ENCODE measurements at places on chromosomes 7 and 10.

DNA sequence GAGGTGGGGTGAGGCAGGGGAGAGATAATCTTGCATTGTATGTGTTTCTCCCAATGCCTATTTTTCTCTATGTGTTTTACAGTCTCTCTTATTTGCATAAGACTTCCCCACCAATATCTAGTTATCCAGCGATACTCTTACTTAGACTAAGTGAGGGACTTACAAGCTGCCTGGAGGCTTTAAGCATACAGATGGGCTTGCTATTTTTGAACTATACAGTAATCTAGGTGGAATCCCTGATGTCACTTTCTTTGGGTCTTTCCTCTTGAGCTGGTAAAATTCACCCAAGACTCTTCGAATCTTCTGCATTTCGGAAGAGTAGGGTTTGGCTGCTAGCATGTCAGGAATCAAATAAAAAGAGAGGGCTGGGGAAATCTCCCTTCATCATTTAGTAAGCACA is 76.6 kb downstream of the NDUFB2 start:
- no peak for DNase-seq

- no peak for DNase-seq
Measured at GRCh38 chr7:114627231-114627630, 212.6 kb downstream of the FOXP2 start.

DNA sequence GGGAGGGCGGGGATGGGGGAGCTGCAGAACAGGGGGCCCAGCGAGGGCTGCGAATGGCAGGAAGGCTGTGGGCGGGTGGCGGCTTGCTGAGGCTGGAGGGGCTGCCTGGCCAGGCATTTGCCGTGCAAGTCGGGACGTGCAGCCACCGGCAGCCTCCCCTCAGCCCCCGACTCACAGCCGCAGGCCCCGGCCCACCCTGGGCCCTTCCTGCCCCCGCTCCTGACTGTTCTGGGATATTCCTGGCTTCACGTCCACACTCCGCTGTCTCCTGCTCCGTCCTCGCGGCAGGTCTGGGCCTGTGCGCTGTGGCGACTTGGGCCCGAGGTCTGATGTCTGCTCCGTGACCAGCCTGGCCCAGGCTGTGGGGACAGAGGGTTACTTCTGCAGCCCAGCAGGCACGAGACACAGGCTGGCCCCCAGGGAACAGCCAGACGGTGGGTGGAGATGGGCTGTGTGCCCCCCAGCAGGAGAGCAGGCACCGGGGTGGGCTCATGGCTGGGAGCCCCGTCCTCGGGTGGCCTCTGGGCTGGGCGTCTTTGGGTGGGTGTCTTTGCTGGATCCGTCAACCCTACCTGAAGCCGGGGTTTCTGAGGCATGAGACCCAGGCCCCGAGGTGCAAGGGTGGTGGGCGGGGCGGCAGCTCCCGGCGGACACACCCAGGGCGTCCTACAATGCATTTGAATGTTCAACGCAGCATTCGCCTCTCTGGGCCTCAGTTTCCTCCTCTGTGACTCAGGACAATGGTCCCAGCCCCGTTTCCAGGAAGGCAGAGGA is 86.5 kb downstream of the FOXL3 start:
- no peak for DNase-seq

- no peak for DNase-seq
Measured at GRCh38 chr7:93159490-93159889, 11.3 kb upstream of the SAMD9L start.

GRCh38 chr7:108099713-108100112 is 30.4 kb downstream of the LAMB4 start:
- no peak for DNase-seq

DNA sequence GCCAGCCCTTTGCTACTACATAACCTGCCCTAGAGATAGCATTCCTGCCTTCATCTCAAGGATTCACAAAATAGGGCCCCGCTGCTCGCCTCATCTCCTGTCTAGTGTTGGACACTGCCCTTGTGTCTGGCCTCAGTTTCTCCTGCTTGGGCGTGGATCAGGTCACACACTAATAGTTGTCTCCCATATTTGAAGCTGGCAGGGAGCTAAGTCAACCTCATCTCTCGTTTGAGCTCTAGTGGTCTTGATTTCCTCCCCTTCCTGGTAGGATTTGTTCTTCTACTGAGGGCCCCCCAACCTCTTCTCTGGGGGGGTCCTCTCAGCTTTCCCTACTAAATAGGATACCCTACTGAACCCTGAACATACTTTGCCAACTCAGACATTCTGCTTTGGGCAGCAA is 42.2 kb downstream of the ADCYAP1R1 start:
- no peak for DNase-seq

DNA sequence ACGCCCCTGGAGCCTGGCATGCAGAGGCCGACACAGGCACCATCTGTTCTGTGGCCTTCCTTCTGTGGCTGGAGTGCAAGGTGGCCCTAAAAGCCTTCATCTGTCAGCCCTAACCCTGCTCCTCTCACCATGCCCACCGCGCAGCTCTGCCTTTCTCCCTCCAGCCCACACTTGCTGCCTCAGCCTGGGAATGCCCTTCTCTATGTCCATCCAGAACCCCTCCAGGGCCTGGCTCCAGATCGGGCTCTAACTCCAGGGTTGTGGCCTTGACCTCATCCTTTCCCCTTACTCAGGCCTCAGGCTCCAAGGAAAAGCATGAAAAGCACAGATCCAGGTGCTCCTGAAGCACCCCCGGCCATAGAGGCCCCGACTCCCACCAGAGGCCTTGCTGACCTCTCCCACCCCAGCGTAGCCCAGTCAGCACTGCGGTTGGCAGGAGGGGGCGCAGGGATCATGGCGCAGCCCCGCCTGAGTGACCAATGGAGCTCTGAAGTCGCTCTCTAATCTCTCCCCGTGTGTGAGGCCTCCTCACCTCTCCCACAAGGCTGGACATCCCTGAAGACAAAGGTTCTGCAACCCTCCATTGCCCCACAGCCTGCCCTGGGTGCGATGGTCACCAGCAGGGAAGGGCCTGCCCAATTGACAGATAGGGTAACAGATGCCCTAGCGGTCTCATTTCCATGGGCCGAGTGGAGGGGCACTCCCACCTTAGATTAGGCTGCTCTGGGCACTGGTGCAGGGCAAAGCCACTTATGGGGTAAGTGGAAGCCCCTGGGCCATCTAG is 9.2 kb downstream of the ZCCHC24 start:
- no peak for DNase-seq

DNA sequence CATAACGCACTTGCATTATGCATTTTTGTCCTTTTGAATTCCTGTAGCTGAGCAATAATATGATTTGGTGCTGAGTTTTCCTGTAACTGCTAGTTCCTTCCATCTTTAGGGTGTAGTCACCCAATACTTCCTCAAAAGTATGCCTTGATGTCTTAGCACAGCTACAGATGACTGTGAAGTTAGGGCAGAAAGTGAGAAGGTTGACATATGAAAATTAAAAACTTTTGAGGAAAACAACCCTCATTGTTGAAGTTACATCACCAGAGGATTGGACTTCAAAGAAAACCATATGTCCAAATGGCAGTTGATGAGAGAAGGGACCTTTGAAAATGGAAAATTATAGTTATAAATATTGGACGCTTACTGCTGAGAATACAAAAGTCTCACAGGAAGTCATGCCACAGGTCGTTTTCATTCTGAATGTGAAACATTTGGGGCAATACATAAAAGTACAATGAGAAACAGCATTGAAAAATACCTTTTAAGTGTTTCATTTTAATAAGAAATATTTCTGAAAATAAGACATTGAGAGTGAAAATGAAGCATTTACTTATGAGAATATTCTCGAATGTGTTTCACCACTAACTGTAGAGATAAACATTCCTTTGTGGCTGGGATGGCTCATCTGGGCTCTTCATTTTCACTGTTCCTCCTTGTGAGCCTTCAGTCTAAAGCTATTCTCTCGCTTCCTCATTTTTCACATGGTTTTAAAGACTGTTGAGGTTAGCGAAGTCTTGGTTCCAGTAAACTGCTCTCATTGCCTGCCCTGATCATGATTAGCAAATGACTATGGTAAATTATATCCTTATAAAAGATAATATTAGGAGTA is 61.4 kb upstream of the NME8 start:
- no peak for DNase-seq

- no peak for DNase-seq
Measured at GRCh38 chr10:1591742-1592141, 145.6 kb downstream of the ADARB2 start.

DNA sequence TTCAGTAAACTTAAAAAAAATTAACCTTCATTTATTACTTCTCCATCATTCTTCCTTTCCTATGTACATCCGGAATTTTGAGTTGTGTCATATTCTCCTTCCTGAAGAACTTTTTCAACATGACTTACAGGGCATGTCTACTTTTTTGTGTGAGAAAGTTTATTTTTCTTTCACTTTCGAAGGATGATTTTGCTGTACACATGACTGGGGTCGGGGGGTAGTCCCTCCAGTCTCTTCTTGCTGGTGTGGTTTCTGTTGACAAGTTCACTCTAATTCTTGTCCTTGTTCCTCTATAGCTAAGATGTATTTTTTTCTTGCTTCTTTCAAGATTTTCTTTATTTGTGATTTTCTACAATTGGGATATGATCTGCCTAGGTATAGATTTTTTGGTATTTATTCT is 55.8 kb downstream of the INPP5A start:
- no peak for DNase-seq

DNA sequence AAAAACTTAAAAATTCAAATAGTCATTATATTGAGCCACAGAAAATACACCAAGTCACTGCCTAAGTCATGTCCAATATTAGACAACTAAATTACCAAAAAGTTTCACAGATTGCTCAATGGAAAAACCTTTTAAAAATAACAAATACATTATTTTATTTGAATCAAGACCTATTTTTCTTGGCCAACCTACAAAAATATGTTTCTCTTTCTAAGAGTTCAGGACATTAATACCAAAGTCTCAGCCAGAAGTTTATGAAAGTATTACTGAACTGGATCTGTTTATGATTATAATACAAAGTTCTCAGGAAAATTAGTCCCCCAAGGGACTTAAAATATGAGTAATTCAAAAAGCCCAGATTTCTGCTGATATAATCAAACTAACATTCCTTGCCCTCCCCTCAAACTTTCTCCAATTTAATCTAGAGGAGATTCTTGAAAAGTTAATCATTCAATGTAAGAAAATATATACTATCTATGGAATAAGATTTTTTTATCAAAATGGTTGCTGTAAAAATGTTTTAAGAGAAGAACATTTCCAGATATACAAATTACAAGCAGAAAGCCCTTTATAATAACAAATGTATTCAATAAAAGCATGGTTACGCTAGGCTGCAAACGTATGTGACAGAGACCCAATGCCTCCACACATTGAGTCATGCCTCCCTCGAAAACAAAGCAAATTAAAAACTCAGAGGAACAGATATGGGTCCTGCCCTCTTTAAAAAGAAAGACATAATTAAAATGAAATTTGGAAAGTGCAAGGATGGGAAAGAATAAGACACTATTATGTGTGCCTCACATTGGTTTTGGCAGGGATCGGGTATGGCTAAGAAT is 381.6 kb downstream of the PARD3 start:
- no peak for DNase-seq
